ENCODE measurements at places on chromosomes 1 and 21.

DNA sequence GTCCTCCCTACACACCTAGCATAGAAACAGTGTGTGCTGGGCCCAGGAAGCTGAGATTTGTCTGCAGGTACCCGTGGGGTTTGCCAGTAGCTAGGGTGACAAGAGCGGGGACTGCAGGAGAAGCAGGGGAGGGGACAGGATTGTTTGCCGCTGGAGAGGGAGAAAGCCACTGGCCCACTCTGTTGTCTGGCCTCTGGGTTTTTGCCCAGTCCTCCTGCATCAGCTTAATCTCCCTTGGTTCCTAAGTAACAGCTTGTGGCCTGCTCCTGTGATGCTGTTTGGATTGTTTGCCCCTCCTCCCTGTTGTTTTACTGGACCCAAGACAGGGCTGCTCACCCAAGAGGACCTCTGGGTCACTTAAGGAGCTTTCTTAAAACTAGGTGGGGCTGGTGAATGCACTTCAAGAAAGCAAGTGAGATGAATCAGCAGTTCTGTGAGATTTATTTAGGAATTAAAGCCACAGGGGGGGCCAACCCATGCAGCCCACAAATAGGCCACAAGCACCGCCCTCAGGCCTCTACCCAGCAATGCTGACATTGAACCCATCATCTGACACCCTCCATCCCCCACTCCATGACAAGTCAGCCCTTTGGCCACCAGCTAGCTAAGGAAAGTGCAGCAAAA lies 142.8 kb downstream of the ZZZ3 start:
- DNase-seq = peak; percentile 75

DNA sequence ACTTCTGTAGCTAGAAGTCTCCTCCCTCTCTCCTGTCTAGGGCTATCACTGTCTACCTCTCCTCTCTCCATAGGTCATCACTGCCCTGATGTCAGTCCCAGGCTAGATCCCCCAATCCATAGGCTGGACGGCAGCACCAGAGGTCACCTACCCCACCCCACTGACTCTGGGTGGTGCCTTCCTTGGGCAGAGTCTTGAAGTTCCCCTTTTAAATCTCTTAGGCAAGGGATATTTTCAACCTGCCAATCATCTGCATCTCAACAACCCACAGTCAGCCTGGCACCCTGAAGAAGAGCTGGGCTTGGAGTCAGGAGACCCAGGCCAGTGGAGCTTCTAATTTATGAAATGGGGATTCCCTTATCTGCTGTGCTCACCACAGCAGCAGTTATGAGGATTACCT lies 13.2 kb downstream of the MYBPH start:
- DNase-seq = no peak

DNA sequence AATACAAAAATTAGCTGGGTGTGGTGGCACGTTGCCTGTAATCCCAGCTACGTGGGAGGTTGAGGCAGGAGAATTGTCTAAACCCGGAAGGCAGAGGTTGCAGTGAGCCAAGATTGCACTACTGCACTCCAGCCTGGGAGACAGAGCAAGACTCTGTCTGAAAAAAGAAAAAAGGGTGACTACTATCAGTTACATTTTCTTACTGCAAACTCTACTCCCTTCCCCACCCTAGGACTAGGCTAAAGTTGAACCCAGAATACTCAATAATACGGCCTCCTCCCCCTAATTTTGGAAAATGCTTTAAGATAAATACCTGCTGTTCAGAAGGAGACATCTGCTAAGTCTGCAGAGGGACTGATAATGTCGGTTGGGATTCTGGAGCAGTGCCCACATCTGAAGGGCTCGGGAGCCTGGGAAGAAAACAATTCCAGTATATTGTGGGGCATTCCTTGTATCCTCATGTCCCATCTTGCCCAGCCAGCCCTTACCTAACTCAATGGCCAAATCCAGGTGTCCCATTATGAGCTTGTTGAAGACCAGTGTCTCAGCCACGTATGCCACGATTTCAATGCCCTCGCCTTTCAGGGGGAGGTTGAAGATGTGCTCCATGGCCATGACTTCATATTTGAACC lies 89.7 kb downstream of the ADCY10 start:
- no peak for DNase-seq

DNA sequence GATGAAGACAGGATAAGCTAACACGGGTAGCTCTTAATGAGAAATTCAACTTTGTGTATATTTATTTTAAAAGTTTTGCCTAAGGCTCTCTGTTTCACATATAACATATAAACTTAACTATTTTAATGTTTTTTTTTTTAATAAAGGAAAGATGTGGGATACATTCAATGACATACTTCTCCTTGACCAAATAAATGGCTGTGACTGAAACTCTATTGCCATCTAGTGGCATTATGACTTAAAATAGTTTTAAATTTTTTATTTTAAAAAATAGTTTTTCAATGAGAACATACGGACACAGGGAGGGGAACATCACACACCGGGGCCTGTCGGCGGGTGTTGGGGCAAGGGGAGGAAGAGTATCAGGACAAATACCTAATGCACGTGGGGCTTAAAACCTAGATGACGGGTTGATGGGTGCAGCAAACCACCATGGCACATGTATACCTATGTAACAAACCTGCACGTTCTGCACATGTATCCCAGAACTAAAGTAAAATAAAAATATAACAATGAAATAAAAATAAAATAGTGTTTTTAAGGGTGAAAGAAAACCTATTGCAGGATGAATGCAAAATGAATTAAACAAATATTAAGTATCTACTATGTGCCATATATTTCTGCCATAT lies 83.4 kb downstream of the LYST start:
- DNase-seq = peak; percentile 10

- no peak for DNase-seq
Measured at GRCh38 chr1:105419030-105419429, 1637.4 kb upstream of the PRMT6 start.

GRCh38 chr1:151005729-151006319 lies 878 bp downstream of the MINDY1 start:
- no peak for DNase-seq

DNA sequence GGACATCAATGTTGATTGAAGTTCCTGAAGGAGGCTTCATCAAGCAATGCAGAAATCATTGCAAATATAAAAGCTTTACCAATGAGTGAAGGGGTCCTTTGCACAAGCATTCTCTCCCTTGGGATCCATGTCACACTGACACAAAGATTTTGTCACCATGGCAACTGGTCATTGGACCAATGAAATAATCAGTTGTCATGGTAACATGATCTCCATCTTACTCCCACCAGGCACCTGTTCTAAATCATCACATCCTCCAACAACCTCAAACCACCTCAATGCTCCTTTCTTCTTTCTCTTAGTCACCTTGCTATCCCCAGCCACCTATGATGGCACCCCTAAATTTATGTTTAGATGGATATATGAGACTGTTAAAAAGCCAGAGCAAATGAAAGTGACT lies 13.5 kb upstream of the FOXJ3 start:
- DNase-seq = no peak

DNA sequence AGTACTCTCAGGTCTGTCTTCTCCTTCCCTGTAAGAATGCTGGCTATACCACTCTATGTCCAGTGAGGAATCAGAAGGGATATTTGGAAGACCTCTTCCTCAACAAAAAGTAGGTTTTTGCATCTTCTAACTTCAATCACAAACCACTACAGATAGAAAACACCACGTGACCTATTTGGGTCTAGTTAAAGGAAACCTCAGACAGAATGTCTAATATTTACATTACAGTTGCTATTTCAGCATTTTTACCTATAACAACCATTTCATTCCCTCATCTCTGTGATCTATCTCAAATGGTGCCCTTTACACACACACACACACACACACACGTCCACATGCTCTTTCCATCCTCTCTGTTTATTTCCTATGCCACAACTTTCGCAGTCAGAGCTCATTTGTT lies 7.9 kb upstream of the ADORA3 start:
- no peak for DNase-seq

DNA sequence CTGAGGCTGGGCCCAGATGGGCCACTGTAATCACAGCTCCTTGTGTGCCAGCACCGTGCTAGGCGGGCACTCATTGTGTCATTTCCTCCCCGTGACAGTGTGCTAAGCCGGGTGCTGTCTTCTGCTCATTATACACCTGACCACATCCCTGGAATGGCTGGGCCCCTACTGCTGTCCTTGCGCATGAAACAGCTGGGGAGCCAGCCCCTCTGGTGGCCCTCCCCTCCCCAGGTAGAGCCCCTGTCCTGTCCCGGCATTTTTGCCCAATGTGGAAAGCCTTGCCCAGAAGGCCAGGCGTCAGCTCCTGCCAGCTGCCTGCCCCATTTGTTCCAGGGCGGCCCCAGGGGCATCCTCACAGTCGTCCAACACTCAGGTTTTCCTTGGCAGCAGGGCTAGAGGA lies 107.4 kb upstream of the CASZ1 start:
- DNase-seq = no peak

- no peak for DNase-seq
Measured at GRCh38 chr1:44227211-44227610, 13.9 kb downstream of the DMAP1 start.

DNA sequence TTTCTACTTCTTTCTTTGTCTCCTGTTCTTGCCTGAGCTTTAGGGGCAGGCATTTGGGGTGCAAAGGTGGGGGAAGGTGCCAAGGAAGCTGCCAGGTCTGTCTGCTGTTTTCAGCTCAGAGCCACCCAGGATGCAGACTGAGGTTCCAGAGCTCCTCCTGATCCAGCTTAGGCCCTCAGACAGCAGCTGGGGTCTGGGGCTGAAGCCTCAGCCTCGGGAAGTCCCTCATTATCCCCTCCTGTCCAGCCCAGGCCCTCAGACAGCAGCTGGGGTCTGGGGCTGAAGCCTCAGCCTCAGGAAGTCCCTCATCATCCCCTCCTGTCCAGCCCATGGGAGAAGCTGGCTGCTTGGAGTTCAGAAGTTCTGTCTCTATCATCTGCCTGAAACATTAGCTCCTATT lies 257.7 kb upstream of the CSF3R start:
- DNase-seq = no peak

DNA sequence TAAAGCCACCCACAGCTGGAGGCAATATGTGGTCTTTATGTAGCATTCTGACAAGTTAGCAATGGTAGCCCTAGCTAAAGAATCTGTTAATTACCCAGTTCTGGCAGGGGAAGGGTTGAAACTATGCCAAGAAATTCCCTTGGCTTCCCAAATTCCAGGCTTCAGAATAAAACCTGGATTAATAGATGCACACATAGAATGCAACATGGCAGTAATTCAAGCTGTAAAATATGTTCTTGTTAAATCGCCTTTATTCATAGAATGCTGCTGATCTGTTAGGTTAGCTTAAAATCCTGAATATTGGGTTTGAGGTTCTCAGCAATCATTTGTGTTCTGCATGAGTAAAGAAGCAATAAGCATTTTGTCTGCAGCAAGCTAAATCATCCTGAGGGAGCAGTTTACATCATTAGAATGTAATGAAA lies 80.1 kb downstream of the ZNF326 start:
- no peak for DNase-seq

- DNase-seq = no peak
Measured at GRCh38 chr1:167168424-167168823, 52.3 kb upstream of the POU2F1 start.

- no peak for DNase-seq
Measured at GRCh38 chr1:175911138-175911537, 167.7 kb upstream of the TNR start.

GRCh38 chr1:53576866-53577760 lies 117.9 kb downstream of the DMRTB1 start:
- no peak for DNase-seq

DNA sequence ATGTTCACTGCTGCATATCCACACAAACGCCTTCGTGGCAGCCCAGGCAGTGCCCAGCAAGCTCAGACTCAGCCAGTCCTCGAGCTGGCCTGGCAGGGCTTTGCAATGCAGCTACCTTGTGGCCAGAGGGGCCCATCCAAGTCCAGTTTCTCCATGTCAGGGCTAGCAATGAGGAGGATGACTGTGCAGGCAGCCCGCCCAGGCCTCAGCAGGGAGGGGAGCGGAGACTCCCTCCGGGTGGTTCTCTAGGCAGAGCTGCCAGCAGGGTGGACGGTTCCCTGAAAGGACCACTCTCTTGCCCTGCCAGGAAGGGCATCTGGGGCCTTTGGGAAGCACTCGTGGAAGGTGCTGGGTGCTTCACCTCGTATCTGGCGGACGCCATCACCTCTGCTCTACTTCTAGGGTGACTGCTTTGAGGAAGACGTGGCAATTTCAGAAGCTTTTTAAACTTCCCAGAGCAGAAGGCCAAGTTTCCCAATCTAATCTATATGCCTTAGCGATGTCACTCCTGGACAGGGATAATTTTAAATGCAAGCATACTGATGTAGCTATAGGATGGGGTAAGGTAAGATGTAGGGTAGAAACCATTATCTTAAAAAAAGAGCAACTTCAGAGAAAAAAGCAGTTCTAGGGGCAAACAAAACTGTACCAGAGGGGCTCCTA lies 56.2 kb downstream of the RUNX1 start:
- DNase-seq = no peak

DNA sequence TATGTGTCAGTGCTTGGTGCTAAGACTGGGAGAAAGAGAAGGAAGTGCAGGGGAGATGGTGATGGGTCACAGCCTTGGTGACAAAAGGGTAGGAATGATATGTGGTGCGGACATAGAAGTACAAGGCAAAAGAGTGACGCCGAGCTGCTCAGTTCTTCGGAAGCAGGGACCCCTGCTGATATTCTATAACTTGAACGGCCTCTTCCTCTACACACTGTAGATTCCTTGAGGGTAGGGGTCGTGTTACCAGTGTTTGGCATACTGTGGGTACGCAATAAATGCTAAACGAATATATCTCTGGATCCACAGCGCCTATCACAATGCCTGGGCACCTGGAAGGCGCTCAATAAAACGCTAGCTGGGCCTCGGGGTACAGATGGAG lies 488 bp downstream of the DBT start:
- DNase-seq = no peak

GRCh38 chr1:236716160-236716559 lies 29.9 kb downstream of the ACTN2 start:
- peak; percentile 34 for DNase-seq

- DNase-seq = no peak
Measured at GRCh38 chr1:234102583-234102982, 198.1 kb downstream of the SLC35F3 start.

- peak; percentile 81 for DNase-seq
Measured at GRCh38 chr1:39408641-39409054, 82.8 kb upstream of the BMP8A start.

GRCh38 chr1:231625975-231626534 lies 535 bp upstream of the DISC1 start:
- no peak for DNase-seq

Measured in skeletal muscle cell (primary cell).